ENCODE measurements at places on chromosomes 5 and 9.

DNA sequence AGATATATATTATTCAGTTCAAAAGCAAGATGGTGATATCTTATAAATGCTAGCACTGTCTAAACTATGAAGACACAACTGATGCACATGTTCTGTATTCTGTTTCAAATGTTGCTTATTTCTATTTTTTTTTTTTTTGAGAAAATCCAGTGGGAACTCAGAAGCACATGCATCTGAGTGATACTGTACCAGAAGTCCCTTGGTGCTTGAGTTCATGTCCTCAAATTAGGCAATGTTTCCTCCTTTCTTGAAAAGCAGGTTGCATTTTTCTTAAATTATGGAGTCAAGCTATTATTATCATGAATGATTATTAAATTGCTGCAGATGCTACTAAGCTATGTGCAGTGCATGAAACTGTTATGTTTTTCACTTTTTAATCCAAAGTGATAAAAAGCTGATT is 70.4 kb downstream of the CAMK4 start:
- DNase-seq = no peak

DNA sequence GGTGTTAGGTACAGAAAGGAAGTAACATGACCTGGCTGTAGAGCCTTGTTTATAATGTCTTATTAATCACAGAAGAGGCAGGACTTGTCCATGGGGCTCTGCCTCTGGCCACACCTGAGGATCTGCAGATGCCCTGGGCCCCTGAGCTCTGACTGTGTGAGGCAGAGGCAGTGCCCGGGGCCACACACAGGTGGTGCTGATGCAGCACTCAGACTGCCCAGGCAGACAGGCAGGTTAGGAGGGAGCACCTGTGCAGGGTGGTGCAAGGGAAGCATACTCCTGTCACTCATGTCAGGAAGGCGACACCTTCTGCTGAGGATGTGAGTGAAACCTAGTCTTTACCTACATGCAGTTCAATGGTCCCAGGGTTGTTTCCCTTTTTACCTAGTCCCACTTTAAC is 88.7 kb downstream of the CFAP90 start:
- no peak for DNase-seq

DNA sequence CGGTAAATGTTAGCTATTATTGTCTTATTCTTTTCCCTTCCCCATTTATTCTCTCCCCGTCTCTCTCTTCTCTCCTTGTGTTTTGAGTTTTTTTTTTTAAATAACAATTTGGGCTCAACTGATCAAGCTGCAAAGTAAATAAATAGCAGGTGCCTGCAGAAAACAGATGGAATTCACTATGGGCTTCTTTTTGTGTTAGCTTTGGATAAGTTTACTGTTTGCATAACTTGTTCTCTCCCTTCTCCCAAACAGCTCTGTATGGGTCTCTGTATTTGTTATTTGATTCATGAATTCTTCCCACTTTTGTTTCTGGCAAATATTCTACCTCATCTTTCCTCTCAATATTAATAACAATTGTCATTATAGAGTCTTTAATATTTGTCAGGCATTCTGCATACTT is 111.8 kb upstream of the ASTN2 start:
- no peak for DNase-seq

DNA sequence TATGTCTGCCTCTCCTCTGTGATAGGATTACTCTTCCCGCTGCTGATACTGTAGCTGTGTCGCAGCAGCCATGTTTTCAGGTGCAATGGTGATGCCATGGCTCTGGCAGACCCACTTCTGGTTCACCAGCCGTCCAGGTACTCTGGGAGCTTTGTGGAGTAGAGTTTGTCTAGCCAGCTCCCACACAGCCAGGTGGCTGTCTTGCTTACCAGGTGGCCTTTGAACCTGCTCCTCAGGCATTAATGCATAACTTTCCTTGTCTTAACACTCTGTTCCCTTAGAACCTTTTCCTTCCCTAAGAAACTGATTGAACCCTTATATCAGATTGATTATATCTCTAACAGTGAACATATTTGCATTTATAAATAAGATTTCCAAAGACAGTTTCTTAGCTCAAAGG is 42.2 kb downstream of the F2RL2 start:
- no peak for DNase-seq

DNA sequence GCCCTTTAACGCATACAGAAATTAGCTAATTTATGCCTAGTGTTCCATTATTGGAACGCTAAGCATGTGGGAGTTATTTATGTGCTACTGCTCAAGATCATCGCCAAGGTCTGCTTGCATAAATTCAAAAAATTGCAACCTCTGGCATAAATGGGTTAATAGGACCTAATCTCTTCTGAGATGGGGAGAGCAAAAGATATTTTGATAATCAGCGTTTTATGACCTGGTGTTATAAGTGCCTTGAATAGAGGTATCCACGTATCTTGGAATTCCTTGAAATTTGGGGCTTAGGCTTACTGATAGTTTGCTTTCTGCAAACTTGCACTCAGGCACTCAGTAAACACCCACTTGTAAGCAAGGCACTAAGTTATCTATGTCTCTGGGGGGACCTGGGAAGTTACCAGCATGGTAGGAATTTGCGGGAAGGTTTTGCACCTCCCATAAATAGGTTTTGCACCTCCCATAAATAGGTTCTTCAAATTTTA is 1.8 kb downstream of the SUB1 start:
- DNase-seq = no peak

- no peak for DNase-seq
Measured at GRCh38 chr5:172129256-172129910, 58.6 kb downstream of the STK10 start.

DNA sequence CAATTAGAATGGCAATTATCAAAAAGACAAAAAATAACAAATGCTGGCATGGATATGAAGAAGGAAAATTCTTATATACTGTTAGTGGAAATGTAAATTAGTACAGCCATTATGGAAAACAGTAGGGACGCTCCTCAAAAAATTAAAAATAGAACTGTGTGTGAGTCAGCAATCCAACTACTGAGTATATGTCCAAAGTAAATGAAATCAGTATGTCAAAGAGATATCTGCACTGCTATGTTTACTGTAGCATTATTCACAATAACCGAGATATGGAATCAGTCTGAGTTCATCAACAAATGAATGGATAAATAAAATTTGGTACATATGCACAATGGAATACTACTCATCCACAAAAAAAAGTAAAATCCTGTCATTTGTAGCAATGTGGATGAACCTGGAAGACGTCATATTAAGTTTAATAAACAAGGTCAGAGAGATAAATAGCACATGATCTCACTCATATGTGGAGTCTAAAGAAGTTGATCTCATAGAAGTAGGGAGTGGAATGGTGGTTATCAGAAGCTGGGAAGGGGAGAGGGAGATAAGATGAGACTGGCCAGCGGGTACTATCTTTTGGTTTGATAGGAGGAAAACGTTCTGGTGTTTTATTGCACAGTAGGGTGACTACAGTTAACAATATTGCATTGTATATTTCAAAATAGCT is 16.6 kb upstream of the SHC3 start:
- no peak for DNase-seq

- no peak for DNase-seq
Measured at GRCh38 chr9:109256336-109256735, 64.5 kb downstream of the EPB41L4B start.

- peak; percentile 85 for DNase-seq
Measured at GRCh38 chr9:131642496-131643083, 97.3 kb downstream of the PRRT1B start.

DNA sequence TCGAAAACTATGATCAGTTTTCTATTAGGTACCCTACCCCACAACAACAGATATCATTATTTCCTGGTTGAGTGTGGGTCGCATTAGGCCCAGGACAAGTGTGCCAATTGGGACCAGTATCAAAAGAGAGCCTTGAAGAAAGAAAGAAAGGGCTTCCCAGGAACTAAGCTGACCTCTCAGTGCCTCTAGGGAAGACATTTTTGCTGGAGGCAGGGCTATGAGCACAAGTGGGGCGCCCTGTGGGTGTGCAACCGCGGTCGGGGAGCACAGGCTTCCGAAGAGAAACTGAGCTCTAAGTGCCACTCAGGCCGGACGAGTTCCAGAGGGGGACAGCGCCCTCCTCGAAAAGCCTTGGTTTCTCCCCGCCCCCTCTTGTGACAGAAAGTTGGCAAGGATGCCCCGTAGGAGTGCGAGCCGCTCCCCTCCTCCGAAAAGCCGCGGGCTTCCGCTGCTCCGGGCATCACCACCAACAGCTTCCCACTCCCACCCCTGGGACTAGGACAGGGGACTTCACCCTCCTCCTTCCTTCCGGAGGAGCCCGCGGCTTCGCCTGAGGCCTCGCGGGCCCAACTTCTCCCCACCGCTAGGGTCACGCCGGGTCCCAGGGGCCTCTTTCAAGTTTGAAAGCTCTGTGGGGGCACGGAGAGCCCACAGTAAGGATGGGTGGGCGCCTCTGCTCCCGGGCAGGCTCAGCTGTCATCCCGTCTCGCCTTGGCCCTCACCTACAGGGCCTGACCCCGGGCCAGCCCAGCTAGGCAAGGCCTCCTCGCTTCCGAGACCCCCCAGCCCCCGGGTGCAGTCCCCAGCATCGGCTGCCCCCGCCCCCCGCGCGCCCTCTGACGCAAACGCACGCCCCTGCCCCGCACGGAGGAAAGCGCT is 2.0 kb downstream of the NR2F1-AS1 start:
- no peak for DNase-seq

DNA sequence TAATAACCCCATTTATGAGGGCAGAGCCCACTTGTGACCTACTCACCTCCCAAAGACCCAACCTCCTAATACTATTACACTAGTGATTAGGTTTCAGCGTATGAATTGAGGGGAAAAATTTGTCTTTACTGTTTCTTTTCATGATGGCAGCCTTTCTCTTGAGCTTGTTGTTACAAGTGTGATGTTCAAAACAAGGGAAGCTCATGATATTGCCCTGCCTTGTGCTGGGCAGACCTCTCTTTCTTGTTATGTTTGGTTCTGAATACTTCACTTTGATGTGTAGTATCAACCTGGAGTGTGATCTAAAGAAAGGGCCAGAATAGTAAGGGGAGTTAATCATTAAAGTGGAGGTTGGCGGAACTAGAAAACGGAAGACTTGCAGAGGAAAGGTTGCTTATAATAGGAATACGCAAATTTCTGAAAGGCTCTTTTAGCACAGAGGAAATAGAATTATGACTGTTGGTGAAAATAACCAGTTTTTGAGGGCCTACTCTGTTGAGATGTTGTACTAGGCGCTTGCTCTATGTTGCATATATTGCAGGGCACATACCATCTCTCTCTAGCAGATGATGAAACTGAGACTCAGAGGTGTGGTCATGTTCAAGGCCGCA is 68.2 kb downstream of the MELK start:
- no peak for DNase-seq

DNA sequence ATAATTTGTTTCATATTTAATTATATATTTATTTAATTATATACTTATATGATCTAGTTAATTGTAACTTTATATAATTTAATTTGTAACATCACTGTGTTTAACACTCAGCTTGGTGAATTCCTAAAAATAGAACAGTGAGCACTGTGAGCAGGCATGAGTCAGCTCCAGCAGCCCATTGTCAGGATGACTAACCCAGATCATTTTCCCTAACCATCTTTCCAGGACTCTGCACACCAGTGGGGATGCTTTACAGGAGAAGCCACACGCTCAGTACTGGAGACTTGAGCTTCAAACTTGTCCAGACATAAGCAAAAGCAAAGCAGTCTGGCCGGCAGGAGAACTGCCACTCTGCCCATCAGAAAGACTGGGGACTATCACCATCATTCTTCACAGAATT is 446.2 kb upstream of the TRPC7 start:
- DNase-seq = no peak

- DNase-seq = no peak
Measured at GRCh38 chr9:16879416-16879815, 8.9 kb upstream of the BNC2 start.

DNA sequence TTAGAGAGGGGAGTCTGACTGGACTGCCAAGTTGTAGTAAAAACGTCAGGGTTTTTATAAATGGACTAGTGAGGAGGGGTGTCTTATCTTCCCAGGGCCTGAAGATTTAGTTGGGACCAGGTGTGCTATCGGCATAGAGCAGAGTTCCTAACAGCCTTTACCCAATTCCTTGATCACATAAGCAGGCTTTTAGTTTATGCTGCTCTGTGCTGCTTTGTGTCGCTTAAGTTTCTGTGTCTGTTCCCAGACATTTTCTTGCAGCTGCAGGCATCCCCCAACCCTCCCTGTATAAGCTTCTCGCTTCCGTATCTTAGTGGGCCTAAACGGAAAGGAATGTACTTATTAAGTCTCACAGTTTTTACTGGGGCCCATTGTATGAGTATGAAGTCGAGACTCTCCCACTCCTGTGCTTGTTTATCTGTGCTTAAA is 2.6 kb upstream of the SMC5 start:
- DNase-seq = no peak

DNA sequence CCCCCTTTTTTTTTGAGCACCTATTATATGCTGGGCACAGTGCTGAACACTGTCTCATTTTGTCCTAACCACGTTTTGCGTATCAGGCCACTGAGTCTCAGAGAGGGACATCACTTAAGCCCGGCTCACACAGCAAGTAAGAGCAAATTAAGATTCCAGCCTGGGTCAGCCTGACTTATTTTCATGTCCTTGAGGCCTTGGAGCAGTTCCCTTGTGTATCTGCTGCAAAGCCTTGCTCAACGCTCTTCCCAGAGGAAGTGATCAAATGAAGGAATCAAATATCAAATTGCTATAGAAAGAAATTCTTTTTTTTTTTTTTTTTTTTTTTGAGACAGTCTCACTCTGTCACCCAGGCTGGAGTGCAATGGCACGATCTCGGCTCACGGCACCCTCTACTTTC is 30.7 kb downstream of the ERGIC1 start:
- DNase-seq = no peak

DNA sequence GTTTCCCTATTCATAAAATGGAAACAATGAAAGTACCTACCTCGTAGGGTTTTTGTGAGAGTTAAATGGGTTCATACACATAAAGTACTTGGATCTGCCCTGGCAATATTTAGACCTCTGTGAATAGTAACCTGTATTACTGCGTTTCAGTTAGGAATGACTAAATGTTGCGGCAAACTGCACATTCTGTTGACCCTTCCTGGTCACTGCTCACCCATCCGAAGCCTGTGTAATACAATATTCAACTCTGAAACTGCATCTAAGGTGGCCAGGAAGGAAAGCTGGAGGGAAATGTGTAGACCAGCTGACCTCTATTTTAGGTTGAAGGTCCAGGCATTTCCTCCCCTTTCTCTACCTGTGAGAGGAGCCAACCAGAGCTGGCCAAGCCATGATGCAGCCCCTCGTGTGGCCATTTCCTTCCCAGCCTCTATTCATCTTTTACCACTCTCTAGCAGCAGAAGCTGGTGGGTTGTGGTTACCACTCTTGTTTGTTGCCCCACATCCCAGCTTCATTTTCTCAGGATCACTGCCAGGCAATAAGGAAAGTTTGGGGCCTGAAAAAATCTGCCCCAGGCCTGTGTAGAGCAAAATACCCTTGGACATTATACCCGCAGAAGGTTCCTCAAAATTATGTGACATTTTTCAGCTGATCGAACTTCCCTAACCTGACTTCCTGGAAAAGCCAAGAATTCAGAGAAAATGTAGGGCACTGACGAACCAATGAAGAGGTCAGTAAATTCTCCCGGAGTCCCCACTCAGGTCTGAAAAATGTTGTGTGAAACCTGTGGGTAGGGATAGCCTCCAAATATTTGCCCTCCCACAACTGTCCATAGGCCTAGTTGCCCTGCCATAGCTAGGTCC is 20.5 kb upstream of the PDCD1LG2 start:
- DNase-seq = no peak

Data from T-helper 1 cell (primary cell).